ENCODE measurements at places on chromosomes 7 and 10.

- DNase-seq, result no peak
Observed at GRCh38 chr7:27585781-27586447, 76.8 kb downstream of the HIBADH start.

DNA sequence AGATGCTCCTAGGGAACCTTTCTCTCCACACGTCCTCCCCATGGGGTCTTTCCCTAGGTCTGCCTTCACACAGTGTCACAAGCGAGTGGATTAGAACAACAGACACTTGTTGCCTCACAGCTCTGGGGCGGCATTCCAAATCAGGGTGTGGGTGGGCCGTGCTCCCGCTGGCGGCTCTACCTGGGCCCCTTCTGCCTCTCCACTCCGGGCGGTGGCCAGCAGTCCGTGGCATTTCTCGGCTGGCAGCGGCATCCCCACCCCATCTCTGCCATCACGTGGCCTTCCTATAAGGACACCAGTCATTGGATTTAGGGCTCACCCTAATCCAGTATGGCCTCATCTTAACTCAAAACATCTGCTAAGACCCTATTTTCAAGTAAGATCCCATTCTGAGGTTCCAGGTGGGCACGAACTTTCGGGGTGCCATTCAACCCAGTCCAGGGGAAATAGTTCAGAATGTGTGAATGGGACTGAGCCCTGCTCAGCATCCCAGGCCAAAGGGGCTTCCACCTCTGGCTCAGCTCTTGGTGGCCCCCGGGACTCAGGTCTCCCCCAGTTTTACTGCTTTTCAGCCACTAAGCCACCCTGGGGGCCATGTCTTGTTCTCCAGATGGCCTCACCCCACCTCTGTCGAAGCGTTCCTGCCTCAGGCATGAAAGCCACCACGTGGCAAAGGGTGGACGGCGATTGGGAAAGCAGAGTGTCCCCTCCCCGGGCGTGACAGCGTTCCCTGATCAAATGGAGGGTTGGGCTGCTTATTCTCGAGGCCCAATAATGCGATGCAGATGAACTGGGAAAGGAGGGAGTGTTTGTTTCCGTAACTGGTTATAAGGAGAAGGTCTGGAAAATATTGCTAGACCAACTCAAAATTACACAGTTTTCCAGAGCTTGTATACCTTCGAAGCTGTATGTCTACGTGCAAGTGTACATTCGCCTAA lies 350.0 kb downstream of the GLRX3 start:
- DNase-seq, result no peak

DNA sequence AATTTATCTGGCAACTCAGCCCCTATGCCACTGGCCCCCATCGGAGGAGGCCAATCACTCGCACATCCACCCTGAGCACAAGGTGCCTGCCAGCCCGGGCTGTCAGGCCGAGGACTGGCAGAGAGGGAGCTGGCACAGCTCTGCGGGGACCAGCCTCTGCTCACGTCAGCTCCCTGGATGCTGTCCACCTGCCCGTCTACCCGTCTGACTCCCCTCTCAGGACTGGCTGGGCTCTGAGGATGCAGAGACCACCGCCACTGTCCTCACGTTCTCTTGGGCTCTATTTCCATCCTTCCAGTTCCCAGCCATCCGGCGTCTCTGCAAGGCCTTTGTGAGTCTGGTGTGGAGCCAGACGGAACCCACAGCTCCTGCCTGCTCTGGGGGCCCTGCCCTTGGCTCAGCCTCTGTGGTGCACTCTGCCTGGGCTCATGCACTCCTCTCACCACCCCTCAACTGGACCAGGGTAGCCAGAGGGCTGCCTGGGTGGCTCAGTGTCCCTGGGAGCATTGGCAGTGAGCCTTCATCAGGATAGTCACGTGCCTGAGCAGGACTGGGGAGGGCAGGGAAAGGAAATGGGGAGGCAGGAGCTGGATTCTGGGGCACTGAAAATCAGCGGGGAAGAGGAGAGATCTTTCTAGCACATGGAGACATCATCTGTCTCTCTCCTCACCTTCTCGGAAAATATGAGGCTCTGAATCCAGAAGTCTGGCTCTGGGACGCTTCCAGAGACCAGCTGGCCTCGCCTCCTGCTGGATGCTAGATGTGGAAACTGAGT lies 38.0 kb upstream of the PCBD1 start:
- DNase-seq, result no peak

- DNase-seq, result no peak
Observed at GRCh38 chr10:121490871-121491519, 107.2 kb downstream of the FGFR2 start.

DNA sequence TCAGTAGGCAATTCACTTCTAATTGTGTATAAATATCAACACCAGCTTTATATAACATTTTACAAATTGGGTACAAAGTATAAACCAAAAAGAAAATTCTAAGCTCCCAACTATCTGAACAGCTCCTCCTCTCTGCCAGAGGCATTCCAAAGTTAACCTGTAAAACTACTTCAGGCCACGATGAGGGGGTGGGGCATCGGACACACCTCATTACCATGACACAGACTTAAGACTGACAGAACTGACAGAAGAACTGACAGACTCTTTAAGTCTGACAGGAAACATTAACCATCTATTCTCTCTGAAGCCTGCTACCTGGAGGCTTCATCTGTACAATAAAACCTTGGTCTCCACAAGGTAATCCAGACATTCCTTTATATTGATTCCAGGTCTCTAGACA lies 12.3 kb downstream of the ESYT2 start:
- DNase-seq, result no peak

GRCh38 chr7:134016223-134016941 lies 110.8 kb upstream of the LRGUK start:
- no peak for DNase-seq

DNA sequence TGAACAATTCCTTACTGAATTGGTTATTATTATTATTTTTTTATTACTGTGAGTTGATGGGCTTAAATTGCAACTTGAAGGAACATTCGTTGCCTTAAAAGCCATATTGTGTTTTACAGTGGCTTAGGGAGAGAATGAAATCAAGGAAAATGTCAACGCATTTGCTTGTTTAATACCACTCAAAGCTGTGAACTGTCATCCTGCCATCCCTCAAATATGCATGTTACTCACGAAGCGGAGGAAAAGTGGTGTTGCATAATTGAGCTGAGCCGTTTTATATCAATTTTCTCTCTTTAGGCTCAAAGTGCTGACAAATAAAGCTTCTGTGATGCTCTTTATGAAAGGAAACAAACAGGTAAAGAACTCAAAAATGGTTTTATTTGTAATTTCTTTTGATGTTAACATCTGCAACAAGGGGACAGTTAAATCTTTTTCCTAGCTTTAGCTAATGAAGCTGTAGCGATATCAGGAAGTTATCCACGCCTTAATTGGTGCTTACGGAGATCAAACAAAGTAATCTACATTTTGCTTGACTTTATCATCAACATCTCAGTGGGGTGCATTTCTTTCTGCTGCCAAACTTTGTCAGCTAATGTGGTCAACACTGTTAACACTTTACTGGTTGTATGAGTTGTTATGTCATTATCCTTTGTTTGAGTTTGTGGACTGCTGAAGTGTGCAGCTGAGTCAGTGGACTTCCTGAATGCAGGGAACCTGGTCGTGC lies 33.1 kb downstream of the GLRX3 start:
- DNase-seq, result no peak

GRCh38 chr10:124025660-124026588 lies 67.5 kb downstream of the CHST15 start:
- no peak for DNase-seq

GRCh38 chr7:119964065-119964464 lies 308.9 kb upstream of the KCND2 start:
- DNase-seq, result no peak

GRCh38 chr10:21969326-21970287 lies 33.9 kb downstream of the DNAJC1 start:
- DNase-seq, result no peak

- DNase-seq, result no peak
Observed at GRCh38 chr7:20164425-20165145, 52.6 kb downstream of the MACC1 start.

DNA sequence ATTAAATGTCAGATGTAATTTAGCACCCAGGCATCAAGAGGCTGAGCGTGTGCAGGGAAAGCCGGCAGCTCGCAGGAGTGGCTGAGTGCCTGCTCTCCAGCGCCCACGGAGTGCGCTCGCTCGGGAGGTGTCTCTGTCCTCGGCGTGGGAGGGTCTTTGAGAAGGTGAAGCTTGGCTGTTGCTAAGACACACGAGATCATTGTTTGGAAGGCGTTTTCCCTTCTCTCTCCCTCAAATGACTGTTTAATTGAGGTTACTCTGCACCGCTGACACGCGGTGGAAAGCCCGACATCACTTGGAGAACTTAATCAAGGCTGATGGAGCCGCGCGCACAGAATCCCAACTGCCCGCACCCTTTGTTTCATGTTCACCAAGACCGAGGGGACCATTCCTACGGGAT lies 414.6 kb downstream of the DNAJB6 start:
- DNase-seq, result no peak

DNA sequence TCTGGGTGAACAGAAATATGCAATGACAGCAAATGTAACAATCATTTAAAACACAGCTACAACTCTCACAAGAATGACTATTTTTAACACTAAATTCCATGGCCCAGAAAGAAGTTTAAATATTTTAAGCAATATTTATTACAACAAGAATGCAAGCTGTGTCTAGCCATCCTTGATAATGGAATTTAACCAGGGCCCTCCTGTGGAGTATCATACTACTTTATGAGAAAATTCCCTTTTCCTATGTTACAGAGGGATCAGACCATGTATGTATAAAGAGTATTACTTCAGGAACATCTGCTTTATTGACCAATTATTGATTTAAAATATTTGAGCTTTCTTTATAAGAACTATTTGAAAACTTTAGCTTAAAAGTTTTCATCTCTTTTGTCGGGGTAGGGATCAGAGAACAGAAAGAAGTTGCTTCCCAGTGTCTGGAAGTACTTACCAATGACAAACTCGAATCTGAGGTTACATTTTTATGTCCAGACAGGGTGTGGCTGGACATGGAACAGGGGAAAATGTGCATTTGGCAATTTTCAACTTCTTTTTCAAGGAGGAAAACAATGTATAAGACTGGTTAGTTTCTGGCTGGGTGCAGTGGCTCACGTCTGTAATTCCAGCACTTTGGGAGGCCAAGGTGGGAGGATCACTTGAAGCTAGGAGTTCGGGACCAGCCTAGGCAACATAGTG lies 48.3 kb upstream of the NRBF2 start:
- DNase-seq, result no peak
